Testis (tissue), 5 donors: ENCODE measurements at places on chromosomes 1 and 21. TPM values are rescaled to one million over a fixed set of nuclear protein-coding genes. Genes with fewer than 3 reads are reported as not detected.

The NUDT4B gene
- 22.8 TPM for total RNA-seq

The ZP4 gene
- total RNA-seq = not detected

- no peak overlapping the region for H3K4me3 ChIP-seq
- H3K4me1 ChIP-seq = peaks cover 36% of the 10 kb centered on the region
- peak overlapping the region; percentile 87 for H3K27ac ChIP-seq
- H3K36me3 ChIP-seq = no peaks in the 10 kb centered on the region
- peak; percentile 10 for DNase-seq
Measured at GRCh38 chr21:45295576-45296365, 8.1 kb upstream of the POFUT2 start.

DNA sequence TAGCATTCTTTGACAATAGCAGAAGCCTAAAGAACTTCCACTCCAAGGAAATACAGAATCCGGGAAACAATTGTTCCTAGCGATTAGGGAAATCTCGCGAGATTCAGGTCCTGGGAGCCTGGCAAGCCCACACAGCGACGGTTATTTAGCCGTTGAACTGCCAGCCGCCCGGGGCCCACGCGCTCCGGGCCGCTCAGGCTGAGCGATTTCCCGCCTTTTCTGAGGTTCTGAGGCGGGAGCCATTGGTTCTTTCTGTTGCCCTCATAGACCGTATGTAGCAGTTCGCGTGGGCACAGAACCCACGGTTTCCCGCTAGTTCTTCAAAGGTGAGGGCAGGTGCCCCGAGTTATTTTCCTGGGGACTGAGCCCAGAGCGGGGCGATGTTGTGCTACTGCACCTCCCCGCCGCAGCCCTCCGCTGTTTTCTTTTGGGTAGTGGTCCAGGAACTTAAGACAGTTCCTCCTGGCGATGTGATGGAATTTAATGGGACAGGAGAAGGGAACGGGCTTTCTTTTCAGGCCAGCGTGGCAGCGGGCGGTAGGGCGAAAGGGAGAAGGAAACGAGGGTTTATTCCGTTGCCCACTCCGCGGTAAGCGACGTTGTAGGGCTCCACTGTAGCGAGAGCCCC lies at the start of gene SYCP1:
SYCP1 (plus strand) TSS at position 171 of the 628 bp plus-strand sequence. CDS start 602 bp downstream, outside the sequence.
- peak; percentile 56 for DNase-seq
- no peaks in the 10 kb centered on the region for H3K4me1 ChIP-seq
- no peaks in the 10 kb centered on the region for H3K36me3 ChIP-seq
- peak within 1 kb of the TSS; percentile 45 for H3K4me3 ChIP-seq
- no peaks in the 10 kb centered on the region for H3K27me3 ChIP-seq

DNA sequence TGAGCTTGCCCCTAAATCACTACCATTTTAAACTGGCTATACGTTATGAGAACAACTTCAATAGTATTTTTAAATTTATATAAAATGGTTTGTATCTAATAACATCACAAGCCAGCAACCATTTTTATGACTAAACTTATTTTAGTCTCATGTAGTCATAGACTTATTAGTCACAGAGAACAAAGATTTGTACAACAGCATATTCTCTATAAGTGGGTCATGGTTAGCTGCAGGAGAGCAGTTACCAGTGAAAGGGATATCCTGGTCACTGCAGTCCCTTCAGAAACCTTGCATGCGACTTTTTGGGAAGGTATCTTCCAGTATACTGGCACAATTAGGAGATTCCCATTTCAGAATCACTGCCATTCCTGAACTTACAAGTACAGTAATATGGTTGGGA lies 90.0 kb downstream of the HFM1 start:
- H3K36me3 ChIP-seq = no peaks in the 10 kb centered on the region
- no peak for DNase-seq
- H3K27me3 ChIP-seq = no peaks in the 10 kb centered on the region
- H3K4me1 ChIP-seq = no peaks in the 10 kb centered on the region
- H3K4me3 ChIP-seq = no peak overlapping the region
- no peak overlapping the region for H3K27ac ChIP-seq
